ENCODE measurements at places on chromosomes 5 and 9.

- DNase-seq, result peak; percentile 72
Measured at GRCh38 chr5:148403344-148403743, 19.6 kb downstream of the FBXO38 start.

DNA sequence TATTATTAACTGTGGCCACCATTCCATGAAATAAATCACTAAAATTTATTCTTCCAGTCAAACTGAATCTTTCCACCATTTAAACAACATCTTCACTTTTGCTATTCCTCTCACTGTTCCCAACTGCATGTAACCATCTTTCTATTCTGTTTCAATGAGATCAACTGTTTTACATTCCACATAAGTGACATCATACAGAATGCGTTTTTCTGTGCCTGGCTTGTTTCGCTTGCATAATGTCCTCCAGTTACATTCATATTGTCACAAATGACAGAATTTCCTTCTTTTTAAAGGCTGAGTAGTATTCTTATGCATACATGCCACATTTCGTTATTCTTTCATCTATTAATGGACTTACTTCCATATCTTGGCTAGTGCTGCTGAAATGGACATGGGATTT lies 738.2 kb downstream of the SEMA5A start:
- no peak for DNase-seq

DNA sequence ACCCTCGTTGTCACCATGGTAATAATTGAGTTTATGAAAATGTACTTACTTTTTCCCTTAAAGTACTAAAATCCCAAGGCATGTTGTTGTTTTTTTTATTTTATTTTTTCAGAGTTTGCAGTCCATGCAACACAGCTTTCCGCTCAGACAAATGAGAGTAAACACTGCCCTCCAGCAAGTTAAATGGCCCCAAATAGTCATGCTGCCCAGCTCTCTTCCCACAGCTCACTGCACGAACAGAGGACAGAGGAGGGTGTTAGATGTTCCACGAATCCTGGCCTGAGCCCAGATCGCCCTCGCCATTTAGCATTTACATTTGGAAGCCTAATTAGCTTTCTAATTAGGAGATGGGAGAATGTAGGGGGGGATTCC lies 1.9 kb downstream of the NIM1K start:
- DNase-seq, result no peak

DNA sequence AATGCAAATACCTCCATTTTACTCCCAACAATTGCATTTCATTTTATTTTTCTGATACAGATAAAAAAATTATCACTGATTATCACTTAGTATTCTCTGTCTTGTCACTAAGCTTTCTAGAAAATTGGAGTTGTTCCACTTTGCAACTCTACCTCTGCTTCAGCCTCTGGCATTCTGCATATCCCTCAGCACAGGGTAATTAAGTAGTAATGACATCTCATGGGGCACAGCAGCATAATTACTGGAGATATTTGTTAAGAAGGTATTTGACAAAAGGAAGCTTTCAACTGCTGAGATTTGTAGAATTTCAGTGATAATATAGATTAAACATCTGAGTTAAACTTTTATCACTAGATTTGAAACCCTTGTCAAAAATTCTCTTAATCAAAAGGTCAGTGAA lies 446.2 kb downstream of the HTR1A start:
- no peak for DNase-seq

DNA sequence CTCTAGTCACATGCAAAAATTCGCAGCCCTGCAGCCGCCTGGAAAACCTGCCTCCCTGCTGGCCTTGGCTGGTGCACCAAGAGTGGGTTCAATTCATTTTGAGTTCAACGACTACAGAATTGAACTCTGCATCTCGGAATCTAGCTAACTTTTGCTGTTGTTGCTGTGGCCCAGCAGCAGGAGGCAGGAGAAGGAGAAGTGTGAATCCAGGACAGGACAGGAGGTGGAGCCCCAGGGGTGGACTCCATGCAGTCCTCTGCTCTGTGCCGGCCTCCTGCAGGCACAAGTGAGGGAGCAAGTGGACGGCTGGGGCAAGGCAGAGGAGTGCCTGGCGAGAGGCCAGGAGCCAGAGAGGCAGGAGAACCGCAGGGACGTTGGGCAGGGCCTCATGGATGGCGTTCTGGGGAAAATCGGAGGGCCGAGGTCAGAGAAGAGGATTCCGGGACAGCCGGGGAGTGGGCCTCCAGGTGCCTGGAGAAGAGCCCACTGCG lies 214.2 kb downstream of the FANCC start:
- no peak for DNase-seq

- no peak for DNase-seq
Measured at GRCh38 chr5:113202746-113203716, 226.4 kb downstream of the DCP2 start.

DNA sequence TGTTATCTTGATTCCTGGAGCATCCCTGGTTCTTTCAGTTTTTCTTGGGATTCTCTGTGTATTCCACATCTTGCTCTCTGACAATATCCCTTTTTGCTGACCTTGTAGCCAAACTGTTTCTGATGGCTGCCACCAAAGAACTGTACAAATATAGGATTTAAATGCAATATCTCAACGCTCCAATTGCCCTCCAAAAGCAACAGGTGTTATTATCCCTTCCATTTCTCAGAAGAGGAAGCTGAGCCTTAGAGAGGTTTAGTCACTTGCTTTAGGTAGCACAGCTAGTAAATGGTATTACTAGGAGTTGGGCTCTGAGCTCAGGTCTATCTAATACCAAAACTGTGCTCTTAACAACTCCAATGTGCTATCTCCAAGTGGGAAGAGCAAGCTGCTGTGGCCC lies 24.2 kb upstream of the HAND1 start:
- DNase-seq, result no peak

Measured in AML-193 (cell line).